ENCODE measurements at places on chromosomes 2 and 18. TPM values are rescaled to one million over a fixed set of nuclear protein-coding genes. Genes with fewer than 3 reads are reported as not detected.

LYG2 gene
- total RNA-seq: not detected

LRRC30 gene
- not detected for total RNA-seq

GEN1 gene
- 9.4 TPM for total RNA-seq

FLACC1 gene
- 1.9 TPM for total RNA-seq

C2orf80 gene
- not detected for total RNA-seq

ANKRD23 gene
- total RNA-seq: 2.9 TPM

DNAH7 gene
- 0.97 TPM for total RNA-seq

XPO1 gene
- total RNA-seq: 157 TPM

SIGLEC15 gene
- 1.9 TPM for total RNA-seq

CAVIN2 gene
- 1.9 TPM for total RNA-seq

APCDD1 gene
- 511 TPM for total RNA-seq

NT5DC4 gene
- not detected for total RNA-seq

IL36A gene
- not detected for total RNA-seq

CHCHD5 gene
- 10.7 TPM for total RNA-seq

ASB18 gene
- total RNA-seq: not detected

SERPINB13 gene
- not detected for total RNA-seq

DNAJC5G gene
- not detected for total RNA-seq

HOXD12 gene
- not detected for total RNA-seq

NRP2 gene
- 118 TPM for total RNA-seq

CYP26B1 gene
- total RNA-seq: 10.2 TPM

UGT1A7 gene
- total RNA-seq: not detected

MARCHF4 gene
- total RNA-seq: 2.3 TPM

MBP gene
- 13.2 TPM for total RNA-seq

RAB10 gene
- 102 TPM for total RNA-seq

CACNB4 gene
- 6.4 TPM for total RNA-seq

ALK gene
- 0.16 TPM for total RNA-seq

APOB gene
- total RNA-seq: under 0.01 TPM

KCNJ3 gene
- not detected for total RNA-seq

UPP2 gene
- total RNA-seq: not detected

HOXD3 gene
- total RNA-seq: 22.4 TPM

TFCP2L1 gene
- 0.12 TPM for total RNA-seq

TLX2 gene
- total RNA-seq: not detected

SERPINB7 gene
- total RNA-seq: 19.6 TPM

EN1 gene
- 22.9 TPM for total RNA-seq

QPCT gene
- 16.6 TPM for total RNA-seq

NEU2 gene
- total RNA-seq: not detected

Measured in hair follicle dermal papilla cell (primary cell).